ENCODE measurements at places on chromosomes 4 and X.

GRCh38 chr4:82047731-82048130 lies 326.1 kb downstream of the HNRNPD start:
- no peak for DNase-seq

- no peak for DNase-seq
These were observed 14.5 kb downstream of the AFP start for GRCh38 chr4:73450398-73451004.

DNA sequence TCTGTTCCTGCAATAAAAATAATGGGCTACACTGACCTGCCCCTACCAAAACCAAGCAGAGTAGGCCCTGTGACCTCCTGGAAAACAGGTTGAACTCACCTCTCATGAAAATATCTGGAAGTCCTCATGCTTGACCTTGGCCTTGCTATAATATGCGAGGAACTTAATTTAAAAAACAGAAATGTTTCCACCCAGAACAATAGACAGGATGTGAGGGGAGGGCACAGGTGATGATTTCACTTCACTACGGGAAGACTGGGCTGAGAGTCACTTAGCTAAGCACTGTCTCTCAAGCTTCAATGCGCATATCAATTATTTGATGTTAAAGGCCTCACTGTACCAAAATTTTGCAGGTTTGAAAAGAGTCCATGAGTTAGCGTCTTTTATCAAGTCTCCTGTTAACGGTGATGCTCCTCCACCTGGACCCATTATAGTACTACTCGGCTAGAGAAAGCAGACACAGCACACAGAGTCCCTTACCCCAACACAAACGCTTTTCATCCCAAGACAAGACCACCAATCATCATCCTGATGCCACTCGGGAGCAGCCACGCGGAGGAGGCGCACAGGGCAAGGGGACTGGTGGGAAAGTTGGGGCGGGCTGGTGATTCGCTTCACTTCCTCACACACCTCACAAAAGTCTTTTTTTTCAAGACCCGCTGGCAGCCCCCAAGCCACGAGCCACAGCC lies 25.9 kb downstream of the ZNF721 start:
- no peak for DNase-seq

GRCh38 chrX:132712350-132712749 lies 223.5 kb upstream of the MBNL3 start:
- no peak for DNase-seq

GRCh38 chrX:39452401-39452800 lies 645.4 kb downstream of the BCOR start:
- no peak for DNase-seq

GRCh38 chrX:100717363-100717762 lies 14.6 kb downstream of the SYTL4 start:
- no peak for DNase-seq

DNA sequence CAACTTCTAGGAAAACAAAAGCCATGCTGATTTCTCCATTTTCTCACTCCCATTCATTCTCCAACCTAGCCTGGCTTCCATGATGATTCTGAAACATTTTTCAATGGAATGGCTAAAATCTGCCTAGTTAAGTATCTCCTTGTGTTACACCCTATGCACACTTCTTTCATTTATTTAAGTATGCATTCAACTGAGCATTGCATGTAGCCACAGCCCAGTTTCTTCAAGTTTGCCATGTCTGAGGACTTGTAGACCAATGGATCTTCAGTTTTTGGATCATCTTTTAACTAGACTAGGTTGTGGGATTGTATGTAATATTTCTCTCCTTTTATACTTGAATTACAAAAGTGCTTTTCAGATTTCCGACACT lies 35.5 kb upstream of the MGST2 start:
- no peak for DNase-seq

GRCh38 chr4:26685250-26685649 lies 101.4 kb downstream of the TBC1D19 start:
- DNase-seq, result no peak

DNA sequence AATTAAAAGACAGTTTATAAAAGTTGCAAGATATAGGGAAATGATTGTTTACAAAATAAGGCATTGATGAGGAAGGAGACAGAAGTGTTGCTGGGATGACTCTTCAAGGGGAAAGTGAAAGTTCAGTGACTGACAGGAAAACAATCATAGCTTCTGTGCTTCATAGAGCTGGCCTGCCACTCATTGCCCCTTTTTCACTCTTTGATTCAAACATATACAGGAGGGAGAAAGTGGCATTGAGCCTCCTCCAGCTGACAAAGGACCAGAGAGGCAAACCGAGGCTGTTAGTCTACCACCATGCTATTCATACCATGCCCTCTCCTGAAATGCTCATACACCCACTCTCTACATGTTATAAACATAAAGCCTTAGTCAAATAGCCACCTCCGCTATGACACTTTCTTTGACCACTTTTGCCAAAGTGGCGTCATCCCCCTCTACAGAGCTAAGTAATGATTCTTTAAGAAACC lies 79.2 kb upstream of the ATOH1 start:
- no peak for DNase-seq

DNA sequence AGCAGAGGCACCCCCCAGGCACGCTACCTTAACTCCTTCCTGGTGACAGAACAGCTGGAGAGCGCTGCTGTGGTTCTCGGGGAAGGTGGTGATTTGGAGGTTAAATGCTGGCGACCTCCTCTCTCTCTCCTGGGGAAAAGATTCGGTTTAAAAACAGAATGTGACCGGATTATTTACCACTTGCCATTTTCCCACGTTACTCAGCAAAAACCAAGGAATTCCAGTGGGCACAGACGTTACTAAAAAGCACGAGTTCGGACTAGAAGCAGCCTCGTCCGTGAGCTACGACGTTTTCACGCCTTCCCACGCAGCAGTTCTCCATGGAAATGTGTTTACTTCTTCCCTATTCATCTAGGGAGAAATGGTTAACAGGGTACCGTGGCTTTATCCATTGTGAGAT lies 32.3 kb upstream of the C4orf50 start:
- no peak for DNase-seq

DNA sequence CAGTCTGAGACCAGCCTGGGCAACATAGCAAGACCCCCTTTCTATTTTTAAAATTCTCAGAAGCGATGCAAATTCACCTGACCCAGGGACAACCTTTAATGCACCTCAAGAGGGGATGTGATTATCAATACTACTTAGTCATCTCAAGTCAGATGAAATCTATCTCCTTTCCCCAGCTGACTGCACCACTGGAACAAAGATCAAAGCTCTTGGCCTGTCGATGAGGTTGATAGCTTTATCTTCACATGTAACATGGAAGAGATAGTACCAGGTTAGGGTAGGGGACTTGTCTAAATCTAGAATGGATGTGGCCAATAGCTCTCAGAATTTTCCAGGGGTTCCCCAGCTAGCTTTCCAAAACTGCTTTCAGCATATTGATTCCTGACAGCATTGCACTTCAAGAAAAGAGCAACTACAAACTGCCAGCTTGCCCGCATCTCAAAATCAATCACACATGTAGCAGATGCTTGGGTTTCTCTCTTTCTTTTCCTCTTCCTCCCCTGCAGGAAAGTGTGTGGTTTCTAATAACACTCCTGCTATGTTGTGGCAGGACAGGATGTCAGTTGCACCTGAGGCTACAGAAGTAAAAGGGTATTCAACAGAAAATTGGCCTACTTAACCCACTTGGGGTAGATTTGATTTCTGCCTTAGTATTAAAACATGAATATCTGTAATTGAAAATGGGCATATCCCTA lies 12.2 kb upstream of the TMEM164 start:
- no peak for DNase-seq

DNA sequence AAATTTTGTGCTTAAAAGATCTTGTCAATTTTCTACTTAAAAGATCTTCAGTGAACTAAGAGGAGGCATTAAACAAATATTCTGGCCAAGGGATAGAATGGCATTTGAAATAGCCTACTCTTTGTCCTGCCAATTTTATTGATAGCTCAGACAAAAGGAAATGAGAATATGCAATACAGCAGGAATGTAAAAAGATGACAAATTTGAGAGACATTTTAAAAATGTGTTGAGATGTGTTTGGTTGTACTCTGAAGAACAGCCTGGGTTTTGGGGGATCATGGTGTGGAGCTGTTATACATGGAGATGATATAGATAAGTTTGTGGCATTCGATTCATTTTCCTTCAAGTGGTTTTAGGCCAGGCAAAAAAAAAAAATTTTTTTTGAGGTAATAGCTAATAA lies 11.6 kb upstream of the MAD2L1 start:
- no peak for DNase-seq

GRCh38 chr4:185332575-185333464 lies 62.9 kb downstream of the LRP2BP start:
- no peak for DNase-seq

DNA sequence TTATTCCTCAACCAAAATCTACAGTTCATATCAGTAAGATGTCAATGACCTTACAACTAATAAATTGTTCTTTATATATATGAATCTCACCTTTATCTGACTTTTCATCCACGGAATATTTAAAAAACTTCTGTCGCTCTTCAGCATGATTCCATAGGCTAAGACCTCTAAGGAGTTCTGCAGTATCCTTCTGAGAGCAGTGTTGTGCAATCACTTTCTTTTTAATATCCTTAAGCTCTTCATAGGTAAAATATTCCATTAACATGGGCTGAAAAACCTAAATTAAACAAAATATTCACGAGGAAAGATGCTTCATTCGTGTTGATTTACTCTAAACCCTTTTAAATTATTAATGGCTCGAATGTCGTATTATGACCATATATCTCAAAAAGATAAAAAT lies 16.7 kb downstream of the FBXL5 start:
- DNase-seq, result no peak

- DNase-seq, result no peak
These were observed 235.1 kb upstream of the TAPT1 start for GRCh38 chr4:16461362-16461761.

- DNase-seq, result no peak
These were observed 409.2 kb upstream of the FGF13 start for GRCh38 chrX:139120760-139121159.

DNA sequence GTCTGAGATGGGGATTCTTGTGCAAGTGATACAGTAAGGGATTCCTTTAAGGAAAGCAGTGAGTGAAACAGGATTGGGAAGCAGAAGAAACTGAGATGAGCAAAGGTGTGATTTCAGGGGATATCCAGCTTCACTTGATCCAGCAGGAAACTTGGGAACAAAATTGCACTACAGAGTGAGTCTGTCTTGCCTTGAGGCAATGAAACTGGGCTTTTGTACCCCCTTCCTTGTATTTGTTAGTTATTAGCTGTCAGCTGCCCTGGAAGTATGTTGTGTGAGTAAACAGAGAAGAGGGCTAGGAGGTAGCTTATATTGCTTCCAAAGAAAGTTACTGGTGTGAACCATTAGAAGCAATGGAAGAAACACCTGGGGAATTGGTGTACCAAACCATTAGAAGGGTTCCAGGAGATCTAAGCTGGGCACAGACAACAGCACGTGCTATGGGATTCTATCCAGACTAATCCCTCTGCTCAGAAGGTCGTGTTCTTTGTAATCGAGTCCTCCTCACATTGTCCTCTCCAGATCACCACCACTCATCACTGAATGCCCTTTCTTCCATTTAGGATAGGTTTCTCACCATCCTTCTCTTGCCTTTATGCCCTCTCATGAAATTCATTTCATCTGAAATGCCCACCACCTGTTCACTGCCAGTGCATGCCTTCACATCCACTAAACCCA lies 76.0 kb downstream of the PDLIM5 start:
- no peak for DNase-seq

GRCh38 chr4:126727461-126727860 lies 905.3 kb upstream of the INTU start:
- DNase-seq, result no peak

GRCh38 chr4:147580396-147580795 lies 36.8 kb upstream of the TMEM184C start:
- no peak for DNase-seq

- no peak for DNase-seq
These were observed 175.8 kb upstream of the GALNT7 start for GRCh38 chr4:172992648-172993378.

GRCh38 chr4:38181286-38181685 lies 221.1 kb downstream of the PTTG2 start:
- DNase-seq, result no peak

- DNase-seq, result no peak
These were observed 209.5 kb upstream of the PACRGL start for GRCh38 chr4:20490734-20491133.

- DNase-seq, result no peak
These were observed 1.1 kb downstream of the STBD1 start for GRCh38 chr4:76307660-76308014.

DNA sequence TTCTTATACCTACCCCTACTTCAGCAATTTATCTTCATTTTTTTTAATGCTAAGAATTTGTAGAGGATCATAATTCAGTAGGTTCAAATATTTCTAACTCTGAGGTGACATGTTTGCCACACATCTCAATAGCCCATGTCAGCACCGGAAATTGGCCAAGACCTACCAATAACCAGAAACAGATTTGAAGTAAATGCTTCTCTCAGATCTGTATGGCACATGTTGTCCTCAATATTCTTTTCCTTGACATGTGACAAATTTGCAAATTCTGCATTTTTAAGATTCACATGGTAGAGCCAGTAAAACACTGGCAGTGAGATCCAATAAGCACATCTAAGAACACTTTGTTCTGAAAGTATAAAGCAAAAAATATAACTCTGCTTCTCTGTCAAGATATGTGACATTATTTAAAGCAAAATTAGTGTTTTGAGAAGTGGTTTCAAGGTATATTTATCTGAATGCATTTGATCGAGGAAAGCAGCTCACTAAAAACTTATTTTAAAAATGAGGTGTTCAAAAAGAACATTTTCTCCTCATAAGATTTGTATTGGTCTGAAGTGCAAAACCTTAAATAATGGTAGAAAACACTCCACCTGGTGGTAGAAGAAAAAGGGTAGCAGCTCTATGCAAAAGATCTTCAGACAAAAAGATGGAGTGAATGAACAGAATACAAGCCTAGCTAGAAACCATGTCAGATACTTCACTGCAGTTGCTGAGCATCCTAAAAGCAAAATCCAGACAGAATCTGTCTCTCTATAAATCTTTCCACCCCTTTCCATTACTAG lies 513.8 kb upstream of the FAM241A start:
- DNase-seq, result no peak

DNA sequence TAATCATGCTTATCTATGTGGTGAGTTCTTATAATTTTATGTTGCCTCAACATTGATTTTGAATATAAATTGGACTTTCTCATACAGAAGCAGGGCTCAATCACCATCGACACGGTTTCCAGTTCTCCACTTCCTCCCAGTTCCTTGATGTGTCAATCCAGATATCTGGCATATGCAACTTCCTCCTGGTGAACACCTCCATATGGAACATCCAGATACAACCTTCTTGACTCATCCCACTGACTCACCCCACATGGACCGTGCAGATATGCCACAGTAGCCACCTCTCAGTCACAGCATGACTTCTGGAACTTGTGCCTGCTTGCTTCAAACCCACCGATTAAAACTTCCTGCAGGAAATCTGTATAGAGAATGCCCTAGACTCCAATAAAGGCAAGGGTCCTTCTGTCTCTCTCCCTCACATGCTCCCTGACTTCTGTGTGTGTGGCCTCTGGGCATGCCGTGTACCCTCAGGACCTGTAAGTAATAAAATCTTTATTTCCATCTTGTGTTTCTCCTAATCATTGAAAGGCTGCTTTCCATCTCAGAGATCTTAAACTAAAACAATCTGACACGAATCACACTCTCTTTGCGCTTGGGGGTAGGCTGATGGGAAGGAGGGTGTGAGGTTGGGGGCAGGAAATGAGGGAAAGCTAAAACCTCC lies 67.0 kb downstream of the HTRA3 start:
- DNase-seq, result no peak

Measured in D721Med (cell line).